ENCODE measurements at places on chromosomes 1 and 21.

DNA sequence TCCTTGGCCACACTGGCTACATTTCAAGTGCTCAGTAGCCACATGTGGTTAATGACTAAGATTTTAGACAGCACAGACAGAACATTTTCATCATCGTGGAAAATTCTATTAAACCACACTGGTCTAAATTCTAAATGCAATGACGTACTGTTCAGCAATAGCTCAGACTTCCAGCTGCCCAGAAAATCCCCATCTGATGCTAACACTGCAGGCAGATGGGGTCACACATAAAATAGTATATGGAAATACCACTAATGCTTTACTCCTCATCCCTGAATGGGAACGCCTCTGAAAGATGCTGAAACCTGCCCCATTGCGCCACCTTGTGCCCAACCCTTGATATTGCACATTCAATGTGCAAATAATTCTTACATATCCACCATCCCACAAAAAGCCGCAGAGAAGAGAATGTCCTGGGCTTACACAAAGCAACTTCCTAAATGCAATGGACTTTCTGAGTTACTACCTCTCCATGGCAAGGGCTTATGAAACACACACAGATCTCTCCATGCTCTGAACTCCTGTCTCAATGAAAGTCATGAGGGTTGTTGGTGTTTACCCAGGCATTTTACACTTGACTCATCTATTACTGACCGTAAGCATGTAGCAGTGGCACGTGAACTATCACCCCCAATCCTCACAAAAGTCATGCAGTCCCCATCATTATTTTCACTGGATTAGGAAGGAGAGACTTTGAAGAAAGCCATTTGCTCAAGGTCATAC, 20.3 kb upstream of the SLC5A9 start:
- no peak overlapping the region for H3K27ac ChIP-seq
- no peaks in the 10 kb centered on the region for H3K27me3 ChIP-seq
- no peaks in the 10 kb centered on the region for H3K4me1 ChIP-seq
- H3K36me3 ChIP-seq, result no peaks in the 10 kb centered on the region

- no peak overlapping the region for H3K4me3 ChIP-seq
- H3K36me3 ChIP-seq, result no peaks in the 10 kb centered on the region
- H3K4me1 ChIP-seq, result peaks cover 25% of the 10 kb centered on the region
- H3K27ac ChIP-seq, result no peak overlapping the region
- H3K27me3 ChIP-seq, result peaks cover 17% of the 10 kb centered on the region
These were observed 15.4 kb upstream of the MEX3A start for GRCh38 chr1:156097499-156098178.

DNA sequence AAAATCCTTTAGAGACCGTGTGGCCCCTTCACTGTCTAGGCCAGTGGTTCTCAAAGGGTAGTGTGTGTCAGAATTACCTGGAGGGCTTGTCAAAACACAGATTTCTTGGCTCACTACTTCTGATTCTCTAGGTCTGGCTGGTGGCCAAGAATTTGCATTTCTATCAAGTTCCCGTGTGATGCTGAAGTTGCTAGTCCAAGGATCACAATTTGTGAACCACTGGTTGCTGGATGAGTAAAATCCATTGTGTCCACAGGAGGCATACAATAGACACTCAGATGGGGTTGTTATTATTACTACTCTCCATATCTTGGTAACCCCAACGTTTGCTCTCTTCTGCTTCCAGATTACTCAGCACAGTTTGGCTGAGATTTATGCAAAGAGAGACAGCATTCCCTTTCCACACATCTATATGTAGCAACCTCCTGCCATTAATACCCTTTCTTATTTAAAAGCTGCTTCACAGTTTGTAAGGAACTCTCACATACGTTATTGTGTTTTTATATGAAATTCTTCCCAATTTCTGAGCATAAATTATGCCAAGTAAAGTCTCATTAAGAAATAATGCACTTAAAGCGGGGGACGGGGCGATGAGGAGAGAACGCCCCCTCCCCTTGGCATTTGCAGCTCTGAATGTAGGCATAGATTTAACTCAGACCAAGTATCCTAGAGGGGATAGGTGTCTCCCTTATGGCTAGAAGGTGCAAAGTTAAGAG, 720 bp upstream of the TMCC2 start:
- peaks cover 13% of the 10 kb centered on the region for H3K27me3 ChIP-seq
- no peak overlapping the region for H3K27ac ChIP-seq
- peak overlapping the region; percentile 78 for H3K4me3 ChIP-seq

DNA sequence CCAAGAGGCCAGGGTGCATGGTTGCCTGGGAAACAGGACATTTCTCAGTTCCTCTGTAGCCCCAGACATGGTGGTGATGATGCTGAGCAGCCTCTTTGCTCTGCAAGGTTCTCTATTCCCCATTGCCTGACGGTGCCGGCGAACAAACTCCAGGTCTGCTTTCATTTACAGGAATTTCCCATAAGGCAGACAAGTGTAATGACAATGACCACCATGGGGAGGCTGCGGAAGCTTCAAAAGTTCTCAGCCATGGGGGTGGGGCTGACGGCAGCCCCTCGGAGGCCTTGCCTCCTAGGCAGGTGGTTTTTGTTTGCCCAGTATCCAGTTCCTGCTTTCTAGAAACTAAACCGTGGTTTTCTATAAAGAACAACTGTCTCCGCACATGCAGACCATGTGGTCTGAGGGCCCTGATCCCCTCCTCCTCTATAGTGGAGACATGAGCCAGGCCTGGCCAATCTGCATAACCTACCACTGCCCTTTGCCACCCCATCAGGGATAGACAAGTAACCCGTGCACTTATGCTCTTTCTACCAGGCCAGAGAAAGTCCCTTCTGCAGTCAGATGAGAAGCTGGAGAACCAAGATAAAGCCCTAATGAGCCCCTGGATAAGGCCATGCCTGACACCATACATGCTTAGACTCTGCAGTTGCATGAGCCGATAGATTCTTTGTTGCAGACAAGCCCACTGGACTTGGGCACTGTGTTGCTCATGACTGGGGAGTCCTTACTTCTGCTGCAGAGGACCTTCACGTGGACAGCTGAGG, 54.1 kb downstream of the LDLRAD2 start:
- H3K27me3 ChIP-seq, result no peaks in the 10 kb centered on the region
- H3K4me3 ChIP-seq, result no peak overlapping the region
- H3K4me1 ChIP-seq, result peaks cover 11% of the 10 kb centered on the region
- peaks cover 43% of the 10 kb centered on the region for H3K36me3 ChIP-seq
- no peak overlapping the region for H3K27ac ChIP-seq

- H3K4me1 ChIP-seq, result no peaks in the 10 kb centered on the region
- H3K4me3 ChIP-seq, result no peak overlapping the region
- H3K27me3 ChIP-seq, result peaks cover 4% of the 10 kb centered on the region
- DNase-seq, result no peak
- H3K36me3 ChIP-seq, result no peaks in the 10 kb centered on the region
These were observed 35.3 kb upstream of the NGF start for GRCh38 chr1:115373305-115373704.

- no peaks in the 10 kb centered on the region for H3K36me3 ChIP-seq
- H3K27me3 ChIP-seq, result peaks cover 60% of the 10 kb centered on the region
- DNase-seq, result peak; percentile 7
- H3K4me3 ChIP-seq, result peak within 1 kb of the TSS; percentile 45
- no peak within 1 kb of the TSS for H3K27ac ChIP-seq
These were observed at the start of gene CCDC185 for GRCh38 chr1:223393275-223394214. TSS of gene CCDC185 (plus strand) at chr1:223393415. CDS start at chr1:223393476, 61 bp downstream.

- no peak overlapping the region for H3K4me3 ChIP-seq
- H3K4me1 ChIP-seq, result peaks cover 13% of the 10 kb centered on the region
- H3K27me3 ChIP-seq, result no peaks in the 10 kb centered on the region
- no peak for DNase-seq
- peaks cover 9% of the 10 kb centered on the region for H3K36me3 ChIP-seq
These were observed 10.8 kb downstream of the ARID4B start for GRCh38 chr1:235317168-235317567.

DNA sequence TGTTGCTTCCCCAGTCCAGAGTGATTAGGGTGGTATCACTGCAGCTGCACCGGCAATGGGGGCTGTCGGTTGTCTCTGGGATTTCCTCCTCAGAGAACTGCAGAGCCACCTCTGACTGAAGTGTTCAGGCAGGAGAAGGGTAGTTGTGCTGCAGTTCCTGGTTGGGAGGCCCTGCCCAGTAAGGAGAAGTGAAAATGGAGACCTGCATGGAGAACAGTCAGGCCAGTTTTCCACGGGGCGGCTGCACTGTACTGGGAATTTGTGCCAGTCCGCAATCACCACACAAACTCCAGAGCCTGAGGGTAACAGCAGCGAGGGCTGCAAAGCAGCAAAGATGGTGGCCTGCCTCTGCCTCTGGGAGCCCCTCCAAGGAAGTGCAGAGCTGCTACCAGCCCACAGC, 58.1 kb upstream of the CCDC190 start:
- H3K4me1 ChIP-seq, result no peaks in the 10 kb centered on the region
- H3K27ac ChIP-seq, result no peak overlapping the region
- no peak for DNase-seq

GRCh38 chr1:59638231-59638711, 176.5 kb upstream of the HOOK1 start:
- no peak overlapping the region for H3K27ac ChIP-seq
- no peaks in the 10 kb centered on the region for H3K4me1 ChIP-seq
- peak; percentile 76 for DNase-seq
- peaks cover 3% of the 10 kb centered on the region for H3K36me3 ChIP-seq

- H3K4me1 ChIP-seq, result no peaks in the 10 kb centered on the region
- H3K27me3 ChIP-seq, result no peaks in the 10 kb centered on the region
- DNase-seq, result no peak
- no peak overlapping the region for H3K4me3 ChIP-seq
- H3K27ac ChIP-seq, result no peak overlapping the region
- no peaks in the 10 kb centered on the region for H3K36me3 ChIP-seq
These were observed 18.1 kb upstream of the USP24 start for GRCh38 chr1:55233145-55233777.

GRCh38 chr1:17739050-17739449, 16.1 kb upstream of the ACTL8 start:
- H3K27ac ChIP-seq, result no peak overlapping the region
- no peaks in the 10 kb centered on the region for H3K36me3 ChIP-seq
- H3K27me3 ChIP-seq, result peaks cover 2% of the 10 kb centered on the region
- DNase-seq, result no peak
- no peaks in the 10 kb centered on the region for H3K4me1 ChIP-seq

DNA sequence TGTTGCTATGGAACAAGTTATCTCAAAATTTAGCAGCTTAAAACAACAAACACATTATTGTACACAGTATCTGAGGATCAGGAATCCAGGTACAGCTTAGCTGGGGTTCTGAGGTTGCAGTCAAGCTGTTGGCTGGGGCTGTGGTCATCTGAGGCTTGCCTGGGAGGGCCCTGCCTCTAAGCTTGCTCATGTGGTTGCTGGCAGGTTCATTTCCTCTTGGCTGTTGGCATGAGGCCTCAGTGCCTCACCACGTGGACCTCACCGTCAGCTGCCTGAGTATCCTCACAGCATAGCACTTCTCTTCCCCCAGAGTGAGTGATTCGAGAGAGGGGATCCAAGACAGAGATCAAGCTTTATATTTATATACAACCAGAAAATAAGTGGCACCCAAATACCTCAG, 18.6 kb downstream of the NTPCR start:
- peaks cover 57% of the 10 kb centered on the region for H3K36me3 ChIP-seq
- DNase-seq, result peak; percentile 61
- H3K27me3 ChIP-seq, result no peaks in the 10 kb centered on the region
- no peak overlapping the region for H3K4me3 ChIP-seq

- no peak overlapping the region for H3K4me3 ChIP-seq
- peaks cover 34% of the 10 kb centered on the region for H3K36me3 ChIP-seq
- no peaks in the 10 kb centered on the region for H3K27me3 ChIP-seq
- H3K4me1 ChIP-seq, result peaks cover 25% of the 10 kb centered on the region
These were observed 95.5 kb downstream of the SSBP3 start for GRCh38 chr1:54310439-54311328.

GRCh38 chr1:40102038-40102437, 5.0 kb upstream of the PPT1 start:
- H3K27me3 ChIP-seq, result no peaks in the 10 kb centered on the region
- H3K36me3 ChIP-seq, result no peaks in the 10 kb centered on the region
- peaks cover 6% of the 10 kb centered on the region for H3K4me1 ChIP-seq
- H3K27ac ChIP-seq, result no peak overlapping the region
- no peak overlapping the region for H3K4me3 ChIP-seq
- no peak for DNase-seq

DNA sequence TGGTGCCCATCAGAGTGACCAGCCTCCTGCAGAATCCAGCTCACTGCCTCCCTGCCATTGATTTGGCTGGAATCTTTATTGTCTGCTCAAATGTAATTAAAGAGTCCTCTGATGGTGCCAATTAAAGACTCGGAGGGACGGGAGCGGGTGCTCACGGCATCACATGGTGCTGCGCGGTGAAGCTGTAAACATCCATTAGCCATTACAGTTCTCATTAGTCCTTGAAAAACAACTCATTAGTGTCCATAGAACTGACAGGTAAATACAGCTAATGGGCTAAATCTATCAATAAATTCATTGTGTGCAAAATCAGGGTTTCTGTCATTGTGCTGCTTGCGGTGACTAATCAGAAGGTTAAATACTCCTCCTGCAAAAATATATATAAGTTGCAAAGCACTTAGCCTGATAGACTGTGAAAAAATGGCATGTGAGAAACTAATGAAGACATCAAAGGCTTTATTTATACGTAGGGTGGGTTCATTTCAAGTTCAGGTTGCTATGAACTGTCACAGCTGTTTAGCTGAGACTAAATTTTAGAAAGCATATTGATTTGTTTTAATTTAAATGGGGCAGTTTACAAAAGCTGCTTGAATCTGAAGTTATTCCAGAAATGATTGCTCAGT, 289.8 kb upstream of the POU3F1 start:
- H3K27ac ChIP-seq, result no peak overlapping the region
- no peaks in the 10 kb centered on the region for H3K36me3 ChIP-seq
- H3K4me3 ChIP-seq, result no peak overlapping the region
- H3K27me3 ChIP-seq, result peaks cover 3% of the 10 kb centered on the region
- no peaks in the 10 kb centered on the region for H3K4me1 ChIP-seq

- H3K4me1 ChIP-seq, result no peaks in the 10 kb centered on the region
- H3K36me3 ChIP-seq, result no peaks in the 10 kb centered on the region
- no peaks in the 10 kb centered on the region for H3K27me3 ChIP-seq
- no peak overlapping the region for H3K27ac ChIP-seq
These were observed 144.4 kb downstream of the CDC7 start for GRCh38 chr1:91645031-91645430.

- peaks cover 10% of the 10 kb centered on the region for H3K36me3 ChIP-seq
- H3K4me3 ChIP-seq, result no peak overlapping the region
- H3K4me1 ChIP-seq, result peaks cover 30% of the 10 kb centered on the region
- no peaks in the 10 kb centered on the region for H3K27me3 ChIP-seq
- H3K27ac ChIP-seq, result peak overlapping the region; percentile 69
These were observed 59.9 kb downstream of the LRRC8C start for GRCh38 chr1:89692601-89693521.

GRCh38 chr1:186403632-186404031, 28.0 kb downstream of the ODR4 start:
- peaks cover 47% of the 10 kb centered on the region for H3K36me3 ChIP-seq
- no peaks in the 10 kb centered on the region for H3K27me3 ChIP-seq
- no peak overlapping the region for H3K27ac ChIP-seq

DNA sequence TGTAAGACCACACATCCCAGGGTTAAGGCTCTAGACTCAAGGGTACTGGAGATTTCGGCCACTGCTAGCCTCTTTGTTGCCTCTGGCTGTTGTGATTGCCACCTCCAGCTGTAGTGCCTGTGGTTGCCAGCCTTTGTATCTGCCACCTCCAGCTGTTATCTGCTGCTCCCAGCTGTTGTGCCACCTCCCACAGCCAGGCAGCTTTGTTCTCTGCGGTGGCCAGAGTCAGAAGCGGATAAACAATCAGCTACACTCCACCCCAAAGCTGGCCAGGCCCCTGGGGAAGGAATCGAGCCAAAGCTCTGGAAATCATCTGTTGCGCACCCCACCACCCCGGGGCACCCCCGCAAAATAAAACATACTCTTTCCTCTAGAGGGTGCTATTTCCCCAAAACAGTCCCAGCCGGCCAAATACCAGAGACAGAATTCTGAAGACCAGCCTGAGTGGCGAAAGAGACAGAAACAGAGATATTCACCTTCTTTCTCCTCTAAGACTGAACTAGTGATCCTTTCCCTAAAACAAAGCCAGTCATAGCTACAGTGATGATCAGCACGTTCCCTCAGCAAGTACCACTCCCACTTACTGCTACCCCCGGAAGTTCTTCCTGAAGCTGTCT, 14.8 kb upstream of the PIGM start:
- DNase-seq, result peak; percentile 91
- H3K27ac ChIP-seq, result no peak overlapping the region
- no peaks in the 10 kb centered on the region for H3K36me3 ChIP-seq
- H3K4me3 ChIP-seq, result peak overlapping the region; percentile 33
- H3K4me1 ChIP-seq, result peaks cover 21% of the 10 kb centered on the region

Data from common myeloid progenitor, CD34-positive (primary cell).